A172 (cell line): ENCODE measurements at places on chromosomes 6 and 20. TPM values are rescaled to one million over a fixed set of nuclear protein-coding genes. Genes with fewer than 3 reads are reported as not detected.

DOK5 gene
- not detected in 2 replicates for total RNA-seq

GRCh38 chr6:29631209-29631810 is 1.7 kb downstream of the GABBR1 start:
- DNase-seq = no peak

- no peak for DNase-seq
Measured at GRCh38 chr20:19758133-19758500, at the start of gene RIN2. TSS of gene RIN2 (plus strand) at chr20:19758258. CDS start at chr20:19889602, 131,344 bp downstream.

L3MBTL1 gene
- total RNA-seq = 2.4 and 5.0 TPM in 2 replicates

GINS1 gene
- 42.6 and 48.4 TPM in 2 replicates for total RNA-seq

TNFRSF6B gene
- total RNA-seq = 2.4 and 3.4 TPM in 2 replicates

TBC1D7 gene
- total RNA-seq = 29.7 and 52.5 TPM in 2 replicates

- DNase-seq = no peak
Measured at GRCh38 chr20:49273696-49274277, 4.1 kb downstream of the ZNFX1 start.
